ENCODE measurements at places on chromosomes 4 and X. TPM values are rescaled to one million over a fixed set of nuclear protein-coding genes. Genes with fewer than 3 reads are reported as not detected.

Gene SLC34A2
- total RNA-seq = not detected

Gene MAGEA11
- not detected for total RNA-seq

Gene HMGN5
- 1.9 TPM for total RNA-seq

Gene SSX2B
- total RNA-seq = not detected

Gene SYTL5
- total RNA-seq = not detected

Gene SRPX2
- total RNA-seq = not detected

Gene NUP62CL
- total RNA-seq = 1.5 TPM

Gene TBC1D8B
- total RNA-seq = 0.40 TPM

Gene DCLK2
- total RNA-seq = not detected

- no peak for DNase-seq
Observed at GRCh38 chrX:53449632-53450031, 15.5 kb upstream of the HSD17B10 start.

GRCh38 chrX:26590849-26591248, 374.9 kb downstream of the MAGEB5 start:
- DNase-seq = no peak

DNA sequence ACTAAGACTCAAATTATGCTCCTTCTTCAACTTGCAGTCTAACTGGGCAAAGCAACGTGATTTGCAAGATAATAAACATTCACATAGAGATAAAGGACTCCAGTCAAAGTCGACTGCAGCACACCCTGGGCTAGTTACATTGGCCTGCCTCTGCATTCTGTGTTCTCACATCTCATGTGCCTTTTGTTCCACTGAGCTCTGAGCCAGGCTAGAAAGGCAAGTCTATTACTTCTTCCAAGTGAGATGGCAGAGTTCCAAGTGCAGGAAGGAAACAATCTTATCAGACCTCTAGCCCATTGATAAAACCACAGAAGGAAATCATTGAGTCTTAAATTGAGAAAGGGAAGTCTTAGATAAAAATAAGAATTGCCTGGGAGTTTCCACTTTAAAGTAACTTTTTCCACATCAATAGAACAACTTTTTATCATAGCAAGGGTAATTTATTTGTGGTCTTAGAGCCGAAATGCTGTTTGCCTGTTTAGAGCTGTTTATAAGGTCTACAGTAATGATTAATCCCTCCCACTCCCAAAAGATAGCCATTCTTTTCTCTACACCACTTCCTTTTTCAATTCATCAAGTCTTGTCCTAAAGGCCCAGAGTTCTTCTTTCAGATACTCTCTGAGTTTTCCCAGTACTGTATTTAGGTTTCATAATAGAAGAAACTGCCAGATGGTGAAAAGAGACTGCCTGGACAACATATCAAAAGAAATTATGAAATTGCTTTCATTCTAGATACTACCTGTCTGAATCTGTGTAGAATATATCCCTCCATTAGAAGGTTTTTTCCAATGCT, 200.2 kb downstream of the GUCY2F start:
- no peak for DNase-seq

DNA sequence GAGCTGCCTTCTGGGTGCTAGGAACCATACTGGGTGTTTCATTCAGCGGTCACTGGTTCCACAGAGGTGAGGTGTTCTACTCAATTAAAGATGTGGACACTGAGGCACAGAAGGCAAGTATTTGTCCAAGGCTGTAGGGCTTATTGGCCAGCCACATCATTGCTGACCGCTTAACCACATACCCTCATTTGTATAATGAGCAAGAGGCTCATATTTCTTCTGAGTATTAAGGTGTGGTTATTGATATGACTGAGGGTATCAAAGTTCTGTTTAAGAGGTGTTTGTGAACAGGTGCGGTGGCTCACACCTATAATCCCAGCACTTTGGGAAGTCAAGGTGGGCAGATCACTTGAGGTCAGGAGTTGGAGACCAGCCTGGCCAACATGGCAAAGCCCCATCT, 14.3 kb downstream of the RNF4 start:
- DNase-seq = no peak

DNA sequence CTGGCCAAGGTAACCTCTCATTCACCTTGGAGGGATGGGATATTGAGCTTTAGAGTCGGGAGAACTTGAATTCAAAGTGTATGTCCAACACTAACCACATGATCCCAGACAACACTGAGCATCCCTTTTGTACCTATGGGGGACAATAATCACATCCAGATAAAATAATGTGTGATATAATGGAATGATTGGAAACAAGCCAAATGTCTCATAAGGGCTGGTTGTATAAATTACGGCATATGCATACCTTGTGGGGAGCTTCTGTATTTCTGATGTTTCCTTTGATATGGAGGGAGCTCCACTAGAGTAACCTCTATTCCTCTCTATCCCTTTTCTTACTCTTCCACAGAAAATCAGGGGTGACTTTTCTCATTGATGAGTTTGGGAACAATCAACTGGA, 40.7 kb upstream of the LDB2 start:
- DNase-seq = no peak

DNA sequence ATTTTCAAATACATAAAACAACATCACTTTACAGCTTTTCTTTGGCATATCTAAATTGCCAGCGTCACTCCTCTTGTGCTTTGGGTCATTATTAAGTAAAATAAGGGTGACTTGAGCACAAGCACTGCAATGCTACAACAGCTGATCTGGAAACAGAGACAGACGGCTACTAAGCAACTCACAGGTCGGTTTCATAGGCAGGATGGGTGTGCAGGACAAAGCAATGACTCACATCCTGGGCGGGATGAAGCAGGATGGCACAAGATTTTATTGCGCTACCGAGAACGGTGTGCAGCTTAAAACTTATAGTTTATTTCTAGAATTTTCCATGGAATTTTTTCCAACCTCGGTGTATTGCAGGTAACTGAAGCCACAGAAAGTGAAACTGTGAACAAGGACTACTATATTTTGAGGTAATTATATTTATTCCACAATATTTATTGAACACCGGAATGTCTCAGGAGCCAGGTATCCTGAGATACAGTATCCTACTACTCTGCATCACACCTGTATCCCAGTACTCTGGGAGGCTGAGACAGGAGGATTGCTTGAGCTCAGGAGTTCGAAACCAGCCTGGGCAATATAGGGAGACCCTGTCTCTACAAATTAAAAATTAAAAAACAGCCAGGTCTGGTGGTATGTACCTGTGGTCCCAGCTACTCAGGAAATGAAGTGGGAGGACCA, 215.5 kb downstream of the APBB2 start:
- no peak for DNase-seq

- DNase-seq = no peak
Observed at GRCh38 chrX:131675596-131676194, 131.8 kb downstream of the OR13H1 start.

DNA sequence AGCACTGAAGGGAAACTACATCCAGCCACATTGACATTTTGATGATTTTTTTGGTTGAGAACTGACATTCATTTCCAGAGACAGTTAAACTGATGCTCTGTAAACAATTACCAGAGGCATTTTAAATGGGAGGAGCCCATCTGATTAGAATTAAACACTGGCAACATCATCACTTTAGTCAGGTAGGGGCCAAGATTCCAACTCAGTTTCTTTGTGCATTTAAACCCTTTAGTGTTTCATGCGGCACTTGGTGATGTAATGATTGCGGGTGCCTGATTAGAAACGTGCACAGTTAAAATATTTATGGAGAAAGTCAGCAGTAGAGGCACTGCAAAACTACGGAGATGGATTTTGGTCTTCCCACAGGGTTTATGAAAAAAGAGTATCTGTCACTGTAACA, 16.1 kb downstream of the TNIP3 start:
- no peak for DNase-seq

GRCh38 chr4:48462363-48462762, 20.8 kb upstream of the SLC10A4 start:
- no peak for DNase-seq

GRCh38 chr4:153111426-153112040, 92.7 kb upstream of the TRIM2 start:
- no peak for DNase-seq

DNA sequence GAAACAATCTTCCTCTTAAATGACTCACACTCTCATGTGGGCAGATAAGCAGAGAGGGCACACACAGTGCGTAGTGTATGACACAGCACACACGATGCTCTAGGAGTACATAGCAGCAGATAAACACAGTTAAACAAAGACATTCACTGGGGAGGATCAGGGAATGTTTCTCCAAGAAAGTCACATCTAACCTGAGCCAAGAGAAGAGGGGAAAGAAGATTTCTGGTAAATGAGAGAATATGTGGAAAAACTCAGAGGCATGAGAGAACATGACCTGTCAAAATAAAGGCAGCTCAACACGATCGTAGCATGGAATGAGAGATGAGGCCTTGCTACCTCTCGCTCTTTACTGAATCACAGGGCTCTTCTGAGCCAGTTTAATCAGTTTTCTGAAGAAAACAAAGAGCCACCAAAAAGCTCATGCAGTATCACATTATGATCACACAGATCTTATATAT, 251.0 kb downstream of the ANK2 start:
- no peak for DNase-seq

DNA sequence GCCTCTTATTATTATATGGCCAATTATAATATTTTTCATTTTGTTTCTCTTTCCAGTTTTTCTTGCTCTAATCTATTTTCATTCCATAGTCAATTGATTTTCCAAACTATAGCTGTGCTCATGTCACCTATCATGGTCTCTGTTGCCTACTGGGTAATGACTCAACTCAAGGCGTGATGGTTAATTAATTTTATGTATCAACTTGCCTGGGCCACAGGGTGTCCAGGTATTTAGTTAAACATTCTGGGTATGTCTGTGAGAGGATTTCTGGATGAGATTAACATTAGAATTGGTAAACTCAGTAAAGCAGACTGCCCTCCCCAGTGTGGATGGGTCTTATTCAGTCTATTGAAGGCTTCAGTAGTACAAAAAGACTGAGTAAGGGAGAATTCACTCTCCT, 9.9 kb downstream of the FHIP1A start:
- no peak for DNase-seq

- no peak for DNase-seq
Observed at GRCh38 chr4:162497564-162498167, 333.9 kb upstream of the FSTL5 start.

GRCh38 chr4:87838890-87839591, 6.3 kb downstream of the MEPE start:
- no peak for DNase-seq

GRCh38 chrX:56995271-56995994, at the start of gene SPIN3:
Gene SPIN3, minus strand, starts transcription at chrX:56995541. Its CDS starts 594 bp downstream, at chrX:56994947.
- peak; percentile 68 for DNase-seq

- no peak for DNase-seq
Observed at GRCh38 chrX:149363965-149364364, 141.1 kb downstream of the IDS start.

DNA sequence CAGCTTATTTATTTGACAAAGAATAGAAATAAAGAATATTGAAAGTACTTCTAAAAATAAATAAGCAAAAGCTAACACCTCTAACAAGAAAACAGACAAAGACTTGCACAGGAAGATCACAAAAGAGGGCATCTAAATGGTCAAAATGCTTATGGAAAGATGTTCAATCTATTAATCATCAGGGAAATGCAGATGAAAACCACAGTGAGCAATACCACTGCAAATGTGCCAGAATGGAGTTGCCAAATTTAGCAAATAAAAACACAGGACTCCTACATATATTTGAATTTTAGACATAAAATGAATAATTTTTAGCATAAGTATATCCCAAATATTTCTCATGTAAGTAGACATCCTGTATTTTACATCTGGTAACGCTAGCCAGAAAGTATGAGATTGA, 56.1 kb upstream of the HPGD start:
- no peak for DNase-seq

- DNase-seq = no peak
Observed at GRCh38 chr4:18134111-18134510, 112.6 kb upstream of the LCORL start.

- DNase-seq = no peak
Observed at GRCh38 chr4:121243485-121243884, 79.4 kb upstream of the TNIP3 start.

DNA sequence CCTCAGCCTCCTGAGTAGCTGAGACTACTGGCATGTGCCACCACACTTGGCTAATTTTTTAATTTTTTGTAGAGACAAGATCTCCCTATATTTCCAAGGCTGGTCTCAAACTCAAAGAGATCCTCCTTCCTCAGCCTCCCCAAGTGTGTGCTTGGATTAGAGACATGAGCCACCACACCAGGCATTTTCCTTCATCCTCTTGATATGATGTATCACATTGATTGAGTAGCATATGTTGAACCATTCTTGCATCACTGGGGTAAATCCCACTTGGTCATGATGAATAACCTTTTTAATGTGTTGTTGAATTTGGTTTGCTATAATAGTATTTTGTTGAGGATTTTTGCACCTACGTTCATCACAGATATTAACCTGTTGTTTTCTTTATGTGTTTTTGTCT, 24.2 kb upstream of the PPM1K start:
- no peak for DNase-seq

- no peak for DNase-seq
Observed at GRCh38 chr4:17468619-17469221, 43.2 kb downstream of the QDPR start.

GRCh38 chrX:133869270-133869669, 116.1 kb downstream of the GPC3 start:
- no peak for DNase-seq
